ENCODE measurements at places on chromosomes 3 and 15.

- no peak for DNase-seq
These were observed 345.1 kb downstream of the PLOD2 start for GRCh38 chr3:145815707-145816413.

GRCh38 chr3:63470745-63471144, 181.7 kb upstream of the SNTN start:
- DNase-seq, result no peak

DNA sequence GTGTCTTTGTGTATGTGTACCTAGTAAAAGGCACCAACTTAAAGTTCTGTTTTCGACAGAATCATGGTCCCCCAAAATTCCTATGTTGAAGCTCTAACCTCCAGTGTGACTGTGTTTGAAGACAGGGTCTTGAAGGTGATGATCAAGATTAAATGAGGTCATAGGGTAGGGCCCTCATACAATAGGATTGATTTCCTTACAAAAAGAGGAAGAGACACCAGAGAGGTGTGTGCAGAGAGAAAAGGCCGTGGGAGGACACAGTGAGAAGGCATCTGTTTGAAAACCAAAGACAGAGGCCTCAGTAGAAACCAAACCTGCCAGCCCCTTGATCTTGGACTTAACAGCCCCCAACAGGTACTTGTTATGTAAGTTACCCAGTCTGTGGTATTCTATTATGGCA, 52.0 kb upstream of the CORO2B start:
- no peak for DNase-seq

DNA sequence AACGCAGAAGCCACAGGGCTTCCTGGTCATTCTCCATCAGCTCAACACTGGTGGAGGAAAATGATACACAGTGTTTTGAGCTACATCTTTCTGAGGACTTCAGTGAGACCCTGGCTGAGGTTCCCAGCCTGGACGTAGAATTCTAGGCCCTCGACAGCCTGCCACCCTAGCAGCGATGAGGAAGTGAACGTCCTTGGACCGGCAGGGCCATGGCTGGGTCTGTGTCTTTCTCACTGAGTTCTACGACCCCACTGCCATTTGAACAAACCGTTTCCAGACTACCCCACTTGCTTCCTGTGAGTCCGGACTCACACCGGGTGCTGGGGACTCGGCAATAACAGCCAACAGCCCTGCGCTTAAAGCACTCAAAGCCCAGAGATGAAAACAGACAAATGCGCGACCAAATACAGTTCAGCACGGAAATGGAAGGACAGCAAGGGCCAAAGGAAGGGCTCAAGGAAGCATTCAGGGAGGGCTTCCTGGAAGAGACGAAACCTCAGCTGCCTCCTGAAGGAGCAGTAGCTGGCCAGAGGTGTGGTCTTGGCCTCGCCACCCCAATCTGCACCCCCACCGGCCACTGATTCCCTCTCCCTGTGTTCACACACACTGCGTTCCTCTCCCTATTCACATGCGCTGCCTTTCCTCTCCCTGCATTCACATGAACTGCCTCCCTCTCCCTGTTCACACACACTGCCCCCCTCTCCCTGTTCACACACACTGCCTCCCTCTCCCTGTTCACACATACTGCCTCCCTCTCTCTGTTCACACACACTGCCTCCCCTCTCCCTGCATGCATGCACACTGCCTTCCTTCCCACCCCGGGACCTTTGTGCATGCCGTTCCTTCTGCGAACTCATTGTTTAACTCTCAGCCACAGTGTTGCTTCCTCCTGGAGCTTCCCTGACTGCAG, 136.3 kb upstream of the PRR20G start:
- no peak for DNase-seq

- no peak for DNase-seq
These were observed 465.2 kb downstream of the NLGN1 start for GRCh38 chr3:173862701-173863100.

DNA sequence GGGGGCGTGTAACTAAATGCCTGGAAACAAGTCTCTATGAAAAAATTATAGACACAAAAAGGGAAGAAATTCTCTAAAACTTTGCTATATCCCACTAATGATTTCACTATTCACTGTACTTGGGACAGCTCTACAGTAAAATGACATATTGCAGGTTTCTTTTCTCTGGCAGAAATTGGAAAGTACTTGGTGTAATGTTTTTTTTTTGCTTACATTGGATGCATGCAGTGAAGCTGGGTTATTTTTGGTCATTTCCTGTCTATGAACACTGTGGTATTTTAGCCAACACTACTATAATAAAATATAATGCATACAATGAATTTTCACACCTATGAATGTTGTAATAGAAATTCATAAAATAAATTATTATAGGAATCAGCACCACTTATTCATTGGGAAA, 109.7 kb downstream of the LRRC49 start:
- no peak for DNase-seq

- DNase-seq, result no peak
These were observed 66.1 kb downstream of the CD200 start for GRCh38 chr3:112399064-112399463.

GRCh38 chr3:196688349-196688748, 23.7 kb downstream of the CEP19 start:
- DNase-seq, result no peak

DNA sequence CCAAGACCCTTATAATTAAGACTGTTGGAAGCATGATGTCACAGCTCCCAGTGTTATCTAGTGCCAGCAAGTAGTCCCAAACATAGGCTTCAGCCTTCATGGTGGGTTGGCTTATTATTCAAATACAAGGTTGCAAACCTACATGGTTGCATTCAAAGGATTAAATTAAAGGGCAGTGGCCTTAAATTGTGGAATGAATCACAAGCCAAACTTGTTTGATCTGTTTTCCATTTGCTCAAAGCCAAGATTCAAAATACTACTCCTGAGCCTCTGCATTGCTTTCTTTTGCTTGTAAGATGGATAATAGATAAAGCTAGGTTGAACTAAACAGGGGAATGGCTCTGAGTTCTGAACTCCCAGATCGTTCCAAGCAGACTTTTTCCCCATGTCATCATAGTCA, 52.4 kb upstream of the GNB4 start:
- no peak for DNase-seq

DNA sequence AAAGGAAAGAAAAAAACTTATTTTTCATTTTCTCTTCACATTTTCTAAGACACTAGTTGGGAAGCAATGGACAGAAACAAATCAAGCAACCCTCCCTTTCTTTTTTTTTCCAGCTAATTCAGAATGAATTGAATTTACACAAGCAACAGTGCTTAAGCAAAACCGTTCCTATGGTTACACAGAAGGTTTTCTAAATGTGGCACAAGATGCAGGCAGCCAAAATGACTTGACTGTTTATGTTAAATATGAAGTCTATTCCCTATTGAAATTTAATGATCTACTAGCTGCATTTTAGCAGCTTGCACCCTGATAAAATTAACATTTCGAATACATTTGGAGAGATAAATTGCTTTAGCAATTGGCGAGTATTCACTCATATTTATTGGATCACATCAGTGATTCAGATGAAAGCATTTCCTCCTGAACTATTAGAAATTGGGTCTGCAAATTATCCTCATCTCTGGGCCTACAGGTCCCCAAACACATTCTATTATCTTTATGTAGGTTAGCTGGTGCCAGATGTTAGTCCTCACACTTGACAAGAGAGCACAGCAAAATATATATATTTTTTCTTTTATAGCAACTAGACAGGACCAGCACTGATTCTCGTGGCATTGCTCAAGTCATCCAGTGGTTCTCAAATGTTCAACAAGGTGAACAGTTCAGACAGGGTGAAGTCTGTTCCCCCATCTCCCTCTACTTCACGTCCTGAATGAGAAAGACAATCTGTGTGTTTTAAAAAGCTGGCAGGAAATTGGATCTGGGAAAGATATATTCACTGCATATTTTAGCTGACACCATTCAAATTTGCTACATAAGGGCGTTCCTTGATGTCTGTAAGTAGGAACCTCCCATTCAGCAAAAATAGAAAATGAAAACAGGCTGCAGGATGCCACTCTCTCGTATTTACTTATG, 463.6 kb upstream of the KCNMB2 start:
- DNase-seq, result no peak

DNA sequence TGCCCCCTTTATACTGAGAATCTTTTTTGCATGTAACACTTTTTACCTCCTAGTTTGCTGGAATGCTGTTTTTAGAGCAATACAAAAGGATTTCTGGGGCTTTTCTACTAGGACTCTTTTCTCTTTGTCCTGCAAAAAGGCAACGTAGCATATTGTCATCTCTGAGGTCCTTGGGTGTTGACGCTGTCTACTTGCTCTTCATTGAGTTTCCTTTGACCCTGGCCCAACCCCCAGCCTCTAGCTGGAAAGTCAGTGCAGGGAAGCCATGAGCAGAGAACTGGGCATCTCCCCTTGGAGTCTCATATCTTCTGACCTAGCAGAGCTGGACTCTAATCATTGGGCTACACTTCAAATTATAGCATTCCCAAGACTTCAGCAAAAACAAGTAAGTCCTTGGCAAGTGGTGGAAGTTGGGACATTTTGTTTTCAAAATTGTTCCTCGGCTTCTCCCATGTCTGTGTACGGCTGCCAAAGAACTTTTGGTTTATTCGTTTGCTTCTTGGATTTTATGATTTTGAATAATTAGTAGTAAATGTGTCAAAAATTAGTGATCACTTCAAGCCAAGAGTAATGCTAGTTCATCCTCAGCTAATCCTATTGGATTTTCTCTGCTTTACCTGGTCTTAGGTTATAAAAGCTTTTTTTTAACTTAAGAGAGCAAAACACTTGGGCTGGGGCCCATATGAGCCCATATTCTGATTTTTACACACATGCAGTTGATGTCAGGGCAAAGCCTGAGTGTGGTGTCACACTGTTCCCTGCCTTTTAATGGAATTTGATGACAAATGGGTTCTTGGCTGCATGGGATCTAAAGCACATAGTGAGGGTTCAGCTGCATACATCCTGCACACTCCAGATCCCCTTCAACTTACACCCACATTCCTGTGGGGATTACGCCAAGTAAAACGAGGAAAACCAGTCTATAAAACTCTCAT, 419.5 kb upstream of the C2CD4B start:
- DNase-seq, result no peak

- DNase-seq, result no peak
These were observed 746.3 kb downstream of the ROBO2 start for GRCh38 chr3:77786216-77786615.

DNA sequence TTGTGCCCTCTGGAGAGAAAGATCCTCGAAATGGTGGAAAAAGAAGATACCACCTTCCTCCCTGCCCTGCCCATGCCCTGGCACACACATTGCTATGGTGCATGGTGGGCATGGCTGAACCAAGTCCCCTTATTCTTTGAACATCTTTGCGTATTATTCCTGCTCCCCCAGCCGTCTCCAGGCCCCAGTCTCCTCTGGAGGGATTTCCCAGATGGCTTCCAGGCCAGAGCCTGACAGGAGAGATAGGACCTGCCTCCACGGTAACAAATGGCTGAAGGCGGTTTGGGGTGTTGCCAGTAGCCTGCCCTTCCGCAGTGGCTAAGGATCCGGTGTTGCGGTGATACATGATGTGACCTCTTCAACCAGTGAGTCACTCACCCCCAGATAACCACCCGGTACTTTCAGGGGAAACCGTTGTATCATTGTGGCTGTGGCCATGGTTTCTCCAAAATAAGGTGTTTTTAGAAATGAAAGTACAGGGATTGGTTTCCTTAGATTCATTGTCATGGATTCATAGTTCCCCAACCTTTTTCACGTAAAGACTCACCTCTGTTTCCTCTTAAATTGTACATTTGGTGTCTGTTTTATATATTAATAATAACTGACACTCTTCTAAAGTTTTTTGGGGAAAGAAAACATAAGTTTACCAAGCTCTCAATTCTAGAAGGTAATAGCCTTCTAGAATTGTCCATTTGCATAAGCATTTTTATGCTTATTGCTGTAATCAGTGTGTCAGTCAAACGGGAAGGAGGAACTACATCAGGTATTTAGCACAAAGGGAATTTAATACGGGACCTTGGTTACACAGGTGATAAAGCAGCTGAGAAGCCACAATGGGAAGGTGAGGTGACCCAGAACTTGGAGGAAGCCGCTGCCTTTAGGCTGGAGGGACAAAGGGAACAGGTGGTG, 25.9 kb downstream of the SMAD3 start:
- DNase-seq, result peak; percentile 64

- no peak for DNase-seq
These were observed 44.6 kb downstream of the FMN1 start for GRCh38 chr15:33149919-33150318.

GRCh38 chr3:5197470-5198312, 10.2 kb downstream of the EDEM1 start:
- no peak for DNase-seq

- no peak for DNase-seq
These were observed 50.5 kb upstream of the MINAR1 start for GRCh38 chr15:79381593-79381992.

DNA sequence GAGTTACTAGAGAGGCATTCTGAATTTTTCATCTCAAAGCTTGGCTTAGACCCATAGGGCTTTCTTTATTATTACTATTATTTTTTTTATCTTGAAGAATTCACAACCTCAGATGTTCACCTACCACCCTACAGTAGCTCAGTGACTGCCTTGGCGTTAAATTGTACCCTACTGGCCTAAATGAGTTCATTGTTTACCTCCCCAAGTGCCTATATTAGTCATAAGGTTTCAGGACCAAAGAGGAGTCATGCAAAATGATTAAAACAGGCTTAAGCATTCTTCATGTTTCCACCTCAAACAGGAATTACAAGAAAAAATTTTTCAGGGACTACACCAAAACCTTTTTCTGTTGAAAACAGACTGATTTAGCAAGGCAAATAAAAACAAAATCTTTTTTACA, 751.5 kb downstream of the SQOR start:
- no peak for DNase-seq

GRCh38 chr3:23993556-23994243, 48.6 kb downstream of the NR1D2 start:
- DNase-seq, result no peak

DNA sequence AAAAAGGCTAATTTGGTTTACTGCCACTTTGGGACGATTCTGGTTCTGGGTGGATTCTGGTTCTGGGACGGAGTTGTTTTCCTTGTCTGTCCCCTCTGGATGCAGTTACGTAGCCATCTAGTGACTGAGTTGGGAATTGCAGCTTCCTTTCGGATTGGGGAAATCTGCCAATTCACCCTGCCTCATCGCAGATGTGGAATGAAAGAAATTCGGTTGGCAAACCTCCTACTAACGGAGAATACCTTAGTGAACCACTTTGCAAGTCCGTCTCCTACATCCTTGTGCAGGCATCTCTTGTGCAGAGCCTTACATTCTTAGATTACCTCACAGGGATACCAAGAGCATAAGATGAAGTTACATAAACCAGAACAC, 31.5 kb upstream of the AP4E1 start:
- peak; percentile 9 for DNase-seq

DNA sequence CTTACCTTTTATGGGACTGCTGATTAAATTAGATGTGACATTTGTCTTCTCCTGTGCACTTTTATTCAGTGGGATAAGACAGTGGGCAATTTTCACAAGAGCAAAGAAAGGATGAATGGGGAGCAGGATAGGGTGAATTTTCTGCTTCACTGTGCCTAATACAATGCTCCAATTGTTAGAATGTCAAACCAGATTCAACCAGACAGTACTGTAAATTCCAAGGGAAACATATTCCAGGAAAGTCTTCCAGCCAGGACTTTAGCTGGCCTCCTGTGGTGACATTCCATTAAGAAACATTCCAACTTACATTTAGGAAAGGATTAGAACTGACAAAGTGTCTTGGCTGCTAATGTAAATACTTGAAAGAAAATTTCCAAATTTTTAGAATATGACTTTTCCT, 100.1 kb upstream of the PROK2 start:
- DNase-seq, result no peak

GRCh38 chr15:85777250-85778106, 17.2 kb downstream of the KLHL25 start:
- no peak for DNase-seq
